Stimulated activated CD4-positive, alpha-beta T cell treated with anti-CD3 and anti-CD28 coated beads, Interleukin-4, amount 100 ng/mL, for 4 hours (primary cell): ENCODE measurements at places on chromosomes 13 and 19.
A peak's percentile ranks its signal among the peaks of the same experiment; 100 is the strongest.

- no peak for DNase-seq
Measured at GRCh38 chr19:5067678-5068077, 98.8 kb downstream of the KDM4B start.

GRCh38 chr19:2338751-2339643 lies 10.5 kb downstream of the SPPL2B start:
- DNase-seq, result no peak

- no peak for DNase-seq
Measured at GRCh38 chr13:44692173-44692713, 116.1 kb upstream of the TSC22D1 start.

GRCh38 chr19:46435009-46435408 lies 6.3 kb upstream of the PNMA8C start:
- no peak for DNase-seq

- peak; percentile 30 for DNase-seq
Measured at GRCh38 chr19:45670670-45671453, 2.8 kb downstream of the GIPR start.

GRCh38 chr19:47824396-47824795 lies 2.7 kb downstream of the CRX start:
- DNase-seq, result no peak

GRCh38 chr19:1986357-1987162 lies 29.0 kb downstream of the BTBD2 start:
- DNase-seq, result no peak
